RCC 7860 (cell line): ENCODE measurements at places on chromosomes 7 and 10.

DNA sequence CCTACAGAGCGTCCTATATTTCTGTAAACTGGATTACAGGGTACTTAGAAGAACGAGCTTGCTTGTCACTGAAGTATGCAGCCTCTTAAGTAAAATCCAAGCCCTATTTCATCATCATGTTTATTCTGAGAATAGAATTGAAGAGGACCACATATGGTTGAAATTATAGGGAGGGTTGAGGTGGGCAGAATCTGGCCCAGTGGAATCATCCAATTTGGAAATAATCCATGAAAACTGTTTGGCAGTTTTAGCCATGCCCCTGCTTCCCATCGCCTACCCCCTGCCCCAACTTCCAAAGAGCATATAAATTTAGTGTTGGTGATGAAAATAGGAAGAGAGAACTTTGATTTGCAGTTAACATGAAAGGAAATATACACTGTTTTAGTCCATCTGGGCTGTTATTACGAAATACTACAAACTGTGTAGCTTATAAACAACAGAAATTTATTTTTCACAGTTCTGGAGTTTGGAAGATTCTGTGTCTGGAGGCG lies 150.4 kb downstream of the PRKG1 start:
- DNase-seq: no peak

- no peak for DNase-seq
These were observed 75.4 kb upstream of the PDSS1 start for GRCh38 chr10:26621889-26622711.

DNA sequence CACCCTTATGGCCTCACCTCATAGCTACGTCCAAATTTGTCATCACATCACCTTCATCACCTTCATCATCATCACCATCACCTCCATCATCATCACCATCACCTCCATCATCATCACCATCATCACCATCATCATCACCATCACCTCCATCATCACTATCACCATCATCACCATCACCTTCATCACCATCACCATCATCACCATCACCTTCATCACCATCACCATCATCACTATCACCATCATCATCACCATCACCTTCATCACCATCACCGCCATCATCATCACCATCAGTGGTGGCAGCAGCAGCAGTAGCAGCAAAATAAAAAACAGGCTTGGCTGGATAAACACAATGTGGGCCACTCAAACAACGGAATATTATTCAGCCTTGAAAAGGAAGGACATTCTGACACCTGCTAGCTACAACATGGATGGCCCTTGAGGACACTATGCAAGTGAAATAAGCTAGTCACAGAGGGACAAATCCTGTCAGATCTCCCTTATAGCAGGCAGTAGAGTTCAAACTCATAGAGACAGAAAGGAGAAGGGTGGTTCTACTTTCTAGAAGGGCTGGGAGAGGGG lies 47.7 kb upstream of the PDGFA start:
- DNase-seq: no peak

DNA sequence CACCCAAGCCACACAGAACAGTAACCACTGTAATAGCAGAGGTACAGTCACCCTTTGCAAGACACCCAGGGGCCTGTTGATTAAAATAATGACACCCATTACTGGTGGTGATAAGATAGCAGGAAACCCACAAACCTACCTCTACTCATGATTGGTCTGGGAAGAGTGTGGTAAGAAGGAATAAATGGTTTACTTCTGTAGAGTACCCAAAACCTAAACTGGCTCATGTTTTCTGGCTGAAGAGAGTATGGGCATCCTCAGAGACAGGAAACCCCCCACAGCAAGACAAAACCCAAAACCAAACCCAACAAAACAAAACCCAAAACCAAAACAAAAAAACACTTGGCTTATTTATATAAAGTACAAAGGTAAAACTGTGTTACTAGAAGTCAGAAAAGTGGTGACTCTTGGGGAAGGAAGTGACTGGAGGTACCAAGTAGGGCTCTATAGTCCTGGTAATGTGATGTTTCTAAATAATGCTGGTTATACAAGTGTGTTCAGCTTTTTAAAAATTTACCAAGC lies 15.5 kb upstream of the DNAJB12 start:
- DNase-seq: no peak

DNA sequence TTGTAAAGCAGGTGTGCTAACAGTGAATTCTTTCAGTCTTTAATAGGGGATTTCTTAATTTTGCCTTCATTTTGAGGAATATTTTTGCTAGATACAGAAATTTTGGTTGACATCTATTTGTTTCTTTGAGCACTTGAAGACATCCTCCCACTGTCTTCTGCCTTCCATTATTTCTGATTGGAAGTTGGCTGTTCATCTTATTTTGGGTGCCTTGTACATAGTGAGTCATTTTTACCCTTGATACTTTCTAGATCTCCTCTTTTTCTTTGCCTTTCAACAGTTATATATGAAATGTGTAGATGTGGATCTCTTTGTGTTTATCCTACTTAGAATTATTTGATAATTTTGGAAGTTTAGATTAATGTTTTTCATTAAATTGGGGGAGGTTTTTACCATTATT lies 631.0 kb downstream of the AUTS2 start:
- DNase-seq: no peak

DNA sequence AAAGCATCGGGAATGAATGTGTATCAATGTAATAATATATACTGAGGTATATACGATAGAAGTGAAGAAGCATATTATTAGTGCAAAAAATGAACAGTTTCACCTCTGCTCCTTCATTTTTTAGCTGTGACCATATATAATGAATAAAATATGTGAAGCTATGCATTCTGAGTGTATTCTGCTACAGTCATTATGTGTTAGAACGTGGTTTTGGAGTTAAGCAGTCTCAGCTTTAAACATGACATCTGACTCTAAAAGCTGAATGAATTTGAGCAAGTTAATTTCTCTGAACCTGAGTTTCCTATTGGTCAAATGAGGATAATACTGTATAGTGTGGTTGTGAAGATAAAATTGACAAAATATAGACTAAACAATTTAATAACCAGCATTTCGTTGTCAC lies 358.1 kb downstream of the SUGCT start:
- no peak for DNase-seq

- no peak for DNase-seq
These were observed 41.4 kb upstream of the GHITM start for GRCh38 chr10:84097787-84098353.

DNA sequence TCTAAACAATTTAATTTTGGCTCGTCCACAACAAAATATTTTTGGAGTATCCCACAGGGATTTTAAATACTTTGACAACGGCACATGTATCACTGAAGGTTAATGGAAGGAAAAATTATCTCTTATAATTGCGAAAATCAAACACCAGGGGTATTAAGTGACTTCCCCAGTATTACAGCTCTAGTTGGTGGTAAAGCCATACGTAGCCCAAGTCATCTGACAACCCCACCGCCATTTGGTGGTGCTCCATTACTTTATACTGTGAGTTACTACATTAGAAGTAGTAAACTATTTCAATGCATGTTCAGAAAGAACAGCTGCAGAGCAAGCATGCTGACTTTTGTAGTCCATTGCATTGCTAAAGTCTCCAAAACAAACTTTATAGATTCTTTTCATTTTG lies 179.7 kb downstream of the HGF start:
- no peak for DNase-seq

DNA sequence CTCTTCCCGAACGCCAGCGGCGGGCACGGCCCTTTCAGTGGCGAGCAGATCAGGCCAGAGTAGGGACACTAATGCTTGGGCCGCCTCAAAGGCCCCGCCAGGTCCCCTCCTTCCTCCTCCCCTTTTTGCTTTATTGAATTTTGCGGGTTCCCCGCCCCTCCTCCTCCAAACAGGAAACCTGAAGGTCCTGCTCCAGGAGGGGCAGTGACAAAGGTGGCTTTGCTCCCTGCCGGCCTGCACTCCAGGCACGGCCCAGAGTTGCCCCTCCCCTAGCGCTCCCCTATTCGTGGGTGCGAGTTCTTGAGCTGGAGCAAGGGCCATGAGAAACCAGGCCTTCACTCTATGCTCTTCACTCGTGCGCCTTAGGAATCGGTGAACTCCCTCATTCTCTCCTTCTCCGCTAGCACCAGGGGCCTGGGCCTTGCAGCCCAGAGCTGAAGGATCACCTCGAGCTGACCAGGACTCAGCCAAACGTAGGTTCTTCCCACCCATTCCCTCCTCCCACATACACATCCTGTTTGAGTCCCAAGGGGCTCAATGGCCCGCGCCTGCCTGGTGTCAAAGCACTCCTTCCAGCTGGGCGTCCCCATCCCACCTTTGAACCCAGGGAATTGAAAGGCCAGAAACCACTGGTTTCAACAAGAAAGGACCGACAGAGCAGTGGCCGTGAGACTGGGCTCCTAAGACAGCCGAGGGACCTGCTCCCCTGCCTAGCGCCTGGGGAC lies 619 bp upstream of the HOXA6 start:
- DNase-seq: peak; percentile 68

DNA sequence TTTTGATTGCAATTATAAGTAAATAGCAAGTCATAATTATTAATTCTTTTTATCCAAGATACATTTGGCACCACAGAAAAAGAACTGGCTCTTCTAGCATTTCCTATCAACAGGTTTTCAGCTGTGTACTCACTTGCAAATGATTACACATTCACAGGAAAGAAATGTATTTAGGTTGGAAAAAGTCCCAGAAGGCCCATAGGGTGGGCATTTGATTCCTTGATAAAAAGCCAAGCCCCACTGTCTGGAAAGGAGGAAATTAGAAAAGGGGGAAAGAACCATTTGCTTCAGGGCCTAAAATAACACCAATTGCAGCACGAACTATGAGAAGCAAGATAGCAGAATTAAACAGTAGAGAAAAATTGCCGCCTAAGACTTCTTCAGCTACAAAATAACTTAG lies 80.8 kb upstream of the COL1A2 start:
- no peak for DNase-seq

GRCh38 chr7:22765609-22766008 lies 38.6 kb downstream of the IL6 start:
- no peak for DNase-seq

DNA sequence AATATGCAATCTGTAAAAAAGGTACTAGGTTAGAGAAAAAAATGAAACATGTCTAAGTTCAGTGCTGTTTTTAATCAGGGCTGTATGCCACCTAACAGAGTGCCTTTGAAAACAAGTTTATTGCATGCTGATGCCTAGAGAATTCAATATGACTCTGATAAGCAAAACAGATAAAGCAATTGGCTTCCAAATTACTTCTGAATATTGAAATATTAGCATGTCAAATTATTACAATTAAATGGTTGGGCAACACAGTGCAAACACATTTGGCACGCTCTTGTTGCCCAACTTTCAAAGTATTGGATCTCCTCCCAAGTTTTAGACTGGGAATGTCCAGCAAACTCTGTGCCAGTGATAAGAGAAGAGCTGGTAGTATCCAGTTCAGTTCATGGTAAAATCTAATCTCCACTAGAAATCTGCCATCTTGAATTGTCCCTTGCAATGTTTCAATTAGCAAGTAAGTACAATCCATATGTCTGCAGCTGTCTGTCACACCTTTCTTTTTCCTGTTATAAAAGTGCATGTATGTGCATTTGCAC lies 65.2 kb upstream of the FAM133B start:
- no peak for DNase-seq

GRCh38 chr7:28086198-28086597 lies 94.4 kb downstream of the JAZF1 start:
- DNase-seq: no peak

DNA sequence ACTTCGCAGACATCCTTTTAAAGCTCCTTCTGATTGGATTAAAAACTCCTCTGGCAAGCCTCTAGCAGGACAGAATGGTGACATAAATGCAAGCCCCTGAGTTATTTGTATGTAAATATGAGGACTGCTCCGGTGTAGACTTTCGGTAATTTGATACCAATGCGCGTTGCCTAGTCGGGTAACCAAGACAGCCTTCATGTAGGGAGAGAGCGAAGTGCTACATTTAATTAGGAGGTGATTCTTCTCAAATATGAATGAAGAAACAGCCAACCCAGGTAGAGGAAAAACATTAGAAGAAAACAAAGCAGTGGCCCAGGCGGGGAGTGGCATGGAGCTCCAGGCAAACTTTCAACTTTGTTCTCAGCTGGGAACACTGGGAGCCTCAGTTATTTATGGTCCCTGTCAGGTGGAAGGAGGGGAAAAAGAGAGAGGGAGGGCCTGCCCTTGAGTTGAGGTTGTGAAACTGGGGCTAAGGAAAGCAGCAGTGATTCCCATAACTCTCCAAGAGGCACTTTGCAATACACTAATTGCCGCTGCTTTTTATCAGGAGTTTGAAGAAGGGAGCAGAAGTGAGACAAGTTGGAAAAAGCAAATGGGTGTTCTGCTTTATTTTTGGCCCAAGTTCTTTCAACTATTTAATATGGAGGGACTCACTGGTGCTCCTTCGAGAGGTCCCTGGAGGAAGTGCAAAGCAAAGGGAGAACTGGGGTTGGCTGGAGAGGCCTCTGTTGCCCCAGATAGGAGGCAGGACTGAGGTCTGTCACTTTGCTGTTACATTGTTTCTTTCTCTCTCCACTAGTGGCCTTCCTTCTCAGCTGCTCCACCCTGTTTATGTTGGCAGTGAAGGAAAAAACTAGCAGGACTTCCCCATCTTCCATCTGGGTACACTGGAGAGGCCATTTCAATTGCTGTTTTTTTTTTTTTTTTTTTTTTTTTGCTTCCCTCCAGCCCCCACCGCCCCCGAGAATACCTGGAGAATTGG lies 234.6 kb upstream of the CCDC6 start:
- DNase-seq: no peak

GRCh38 chr7:72267291-72267800 lies 144.8 kb downstream of the CALN1 start:
- no peak for DNase-seq

DNA sequence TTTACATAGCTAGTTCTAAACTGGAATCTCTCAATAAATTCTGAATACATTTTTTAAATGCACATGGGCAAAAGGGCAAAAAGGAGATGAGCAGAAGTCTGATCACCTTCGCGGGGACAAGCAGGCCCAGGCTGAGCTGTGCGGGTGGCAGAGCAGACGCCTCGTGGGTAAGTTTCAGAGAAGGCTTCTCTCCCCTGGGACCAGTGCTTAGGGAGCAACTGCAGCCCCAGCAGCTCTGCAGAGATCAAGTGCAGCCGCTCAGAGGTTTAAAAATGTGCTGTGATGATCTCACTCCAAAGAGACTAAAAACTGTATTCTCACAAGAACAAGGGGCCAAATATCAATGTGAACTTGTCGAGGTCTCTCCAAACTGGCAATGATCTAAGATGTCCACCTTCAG lies 264.3 kb upstream of the RNF32 start:
- no peak for DNase-seq

- peak; percentile 27 for DNase-seq
These were observed 166.2 kb upstream of the FAM3C start for GRCh38 chr7:121562259-121562658.

GRCh38 chr10:124517931-124518330 lies 56.3 kb downstream of the LHPP start:
- DNase-seq: no peak

DNA sequence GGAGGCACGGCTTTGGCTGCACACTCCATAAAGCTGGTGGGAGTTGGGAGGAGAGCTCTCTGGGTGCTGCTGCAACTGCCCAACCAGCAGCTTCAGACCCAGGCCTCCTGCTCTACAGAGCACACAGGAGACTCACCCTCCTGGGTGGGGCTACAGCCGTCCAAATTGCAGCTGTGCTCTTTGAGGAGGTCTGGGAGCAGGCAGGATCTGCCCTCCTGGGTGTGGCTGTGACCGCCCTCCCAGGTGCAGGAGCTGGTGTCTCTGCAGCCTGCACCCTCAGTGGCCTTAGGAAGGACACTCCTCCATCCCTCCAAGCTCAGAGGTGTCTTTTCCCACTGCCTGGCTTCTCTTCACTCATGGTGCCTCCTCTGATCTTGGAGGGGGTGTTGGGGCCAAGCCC lies 20.0 kb upstream of the PRF1 start:
- no peak for DNase-seq
